GM12878 (cell line): ENCODE measurements at places on chromosomes 12 and 14.

DNA sequence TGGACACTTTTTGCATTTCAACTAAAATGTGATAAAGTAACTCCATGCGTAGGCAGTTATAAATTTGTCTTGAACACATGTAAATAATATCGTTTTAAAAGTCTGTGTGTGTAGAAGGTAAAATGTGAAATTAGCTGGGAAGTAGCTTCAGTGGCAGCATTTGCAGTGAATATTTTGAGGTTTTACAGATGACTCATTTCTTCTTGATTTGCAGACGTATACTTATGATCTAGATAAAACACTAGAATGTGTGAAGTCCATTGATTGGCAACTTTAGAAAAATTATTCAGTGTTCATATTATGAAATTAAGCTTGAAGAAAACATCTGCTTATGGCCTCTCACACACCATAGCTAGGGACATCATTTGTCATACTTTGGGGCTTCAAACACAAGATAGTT is 788.6 kb upstream of the NOVA1 start:
- no peak for DNase-seq

DNA sequence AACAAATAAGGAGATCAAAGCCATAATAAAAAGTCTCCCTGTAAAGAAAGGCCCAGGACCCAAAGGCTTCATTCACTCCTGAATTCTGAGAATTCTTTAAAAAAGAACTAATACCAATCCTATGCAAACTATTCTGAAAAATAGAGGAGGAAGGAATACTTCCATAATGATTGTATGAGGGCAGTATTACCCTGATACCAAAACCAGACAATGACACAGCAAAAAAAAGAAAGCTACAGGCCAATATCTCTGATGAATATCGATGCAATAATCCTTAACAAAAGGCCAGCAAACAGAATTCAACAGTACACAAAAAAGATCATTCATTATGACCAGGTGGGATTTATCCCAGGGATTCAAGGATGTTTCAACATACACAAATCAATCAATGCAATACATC is 457.8 kb upstream of the FBXO33 start:
- no peak for DNase-seq

DNA sequence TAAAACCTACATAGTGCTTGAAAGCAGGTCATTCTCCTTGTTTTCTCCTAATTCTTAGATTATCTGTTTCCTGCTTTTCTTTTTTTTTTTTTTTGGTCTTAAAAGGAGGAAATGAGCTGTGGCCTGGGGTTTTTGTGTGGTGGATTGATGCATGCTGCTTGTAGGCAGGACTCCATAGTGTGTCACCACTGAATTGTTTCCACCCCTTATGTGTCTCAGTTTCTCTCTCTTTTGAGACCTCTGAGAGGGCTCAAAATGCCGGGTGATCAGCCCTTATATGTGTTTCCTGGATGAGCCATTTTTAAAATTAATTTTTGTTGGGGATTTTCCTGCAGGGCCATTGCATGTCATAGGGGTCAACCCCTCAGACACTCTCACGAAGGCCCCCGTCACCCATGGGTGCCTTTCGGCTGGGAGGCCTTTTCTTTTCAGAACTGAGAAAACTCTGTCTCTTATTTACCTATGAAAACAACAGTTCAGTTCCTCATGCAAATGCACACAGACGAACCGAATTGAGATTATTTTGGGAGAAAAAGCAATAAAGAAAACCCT is 32.0 kb upstream of the LRRK2 start:
- peak; percentile 86 for DNase-seq

DNA sequence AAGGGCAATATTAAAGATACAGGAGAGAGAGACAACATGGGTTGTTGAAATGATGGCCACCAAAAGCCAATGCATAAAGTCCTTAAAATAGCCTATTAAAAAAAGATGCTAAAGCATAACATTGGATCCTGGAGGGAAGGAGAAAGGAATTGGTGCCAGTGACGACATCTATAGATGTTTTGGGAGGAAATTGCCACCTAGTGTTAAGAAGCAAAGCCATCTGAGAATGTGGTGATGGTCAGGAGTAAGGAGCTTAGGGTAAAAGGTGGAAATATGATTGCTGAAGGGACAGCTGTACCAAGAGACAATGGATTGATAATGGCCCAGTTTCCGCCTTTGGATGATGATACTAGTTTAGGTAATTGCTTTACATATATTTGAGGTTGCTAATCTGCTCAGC is 85.1 kb downstream of the TMEM30B start:
- DNase-seq = no peak

GRCh38 chr12:129532707-129533499 is 370.9 kb downstream of the TMEM132D start:
- no peak for DNase-seq

DNA sequence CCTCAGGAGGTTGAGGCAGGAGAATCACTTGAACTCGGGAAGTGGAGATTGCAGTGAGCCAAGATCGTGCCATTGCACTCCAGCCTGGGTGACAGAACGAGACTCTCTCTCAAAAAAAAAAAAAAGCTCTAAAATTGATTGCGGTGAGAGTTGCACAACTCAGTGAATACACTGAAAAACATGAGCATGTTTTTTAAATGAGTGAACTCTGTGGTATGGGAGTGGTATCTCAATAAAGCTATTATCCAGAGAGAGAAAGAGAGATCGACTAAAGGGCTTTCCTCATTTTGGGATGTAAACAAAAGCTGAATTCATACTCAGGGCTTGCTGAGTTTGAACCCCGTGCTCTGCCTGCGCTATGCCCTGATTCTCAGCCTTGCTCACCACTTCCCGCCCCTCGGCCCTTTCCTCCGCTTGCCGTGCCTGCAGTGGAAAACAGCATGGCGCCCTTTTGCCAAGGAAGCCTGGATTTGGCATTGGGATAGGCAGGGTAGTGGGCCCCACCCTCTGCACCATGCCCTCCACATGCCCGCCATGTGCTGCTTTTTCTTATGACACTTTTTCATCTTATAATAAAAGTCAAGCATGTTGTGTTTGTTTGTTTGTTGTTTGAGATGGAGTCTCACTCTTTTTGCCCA is 102.5 kb downstream of the LGMN start:
- no peak for DNase-seq

DNA sequence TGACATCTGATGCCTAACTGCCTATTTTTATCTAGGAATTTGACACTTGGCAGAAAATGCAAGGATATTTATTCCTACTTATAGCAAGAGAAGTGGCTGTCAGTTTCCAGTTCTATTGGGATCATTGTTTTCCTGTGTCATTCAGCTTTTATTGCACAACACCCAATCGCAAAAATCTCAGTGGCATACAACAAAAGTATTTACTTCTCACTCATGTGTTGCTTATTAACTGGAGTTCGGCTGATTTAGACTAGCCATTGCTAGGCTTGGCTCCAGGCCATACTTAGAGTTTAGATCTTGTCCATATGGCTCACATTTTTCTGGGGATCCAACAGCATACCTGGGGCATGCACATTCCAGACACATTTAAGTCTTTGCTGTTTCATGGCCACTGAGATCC is 218.6 kb upstream of the SYT1 start:
- no peak for DNase-seq

DNA sequence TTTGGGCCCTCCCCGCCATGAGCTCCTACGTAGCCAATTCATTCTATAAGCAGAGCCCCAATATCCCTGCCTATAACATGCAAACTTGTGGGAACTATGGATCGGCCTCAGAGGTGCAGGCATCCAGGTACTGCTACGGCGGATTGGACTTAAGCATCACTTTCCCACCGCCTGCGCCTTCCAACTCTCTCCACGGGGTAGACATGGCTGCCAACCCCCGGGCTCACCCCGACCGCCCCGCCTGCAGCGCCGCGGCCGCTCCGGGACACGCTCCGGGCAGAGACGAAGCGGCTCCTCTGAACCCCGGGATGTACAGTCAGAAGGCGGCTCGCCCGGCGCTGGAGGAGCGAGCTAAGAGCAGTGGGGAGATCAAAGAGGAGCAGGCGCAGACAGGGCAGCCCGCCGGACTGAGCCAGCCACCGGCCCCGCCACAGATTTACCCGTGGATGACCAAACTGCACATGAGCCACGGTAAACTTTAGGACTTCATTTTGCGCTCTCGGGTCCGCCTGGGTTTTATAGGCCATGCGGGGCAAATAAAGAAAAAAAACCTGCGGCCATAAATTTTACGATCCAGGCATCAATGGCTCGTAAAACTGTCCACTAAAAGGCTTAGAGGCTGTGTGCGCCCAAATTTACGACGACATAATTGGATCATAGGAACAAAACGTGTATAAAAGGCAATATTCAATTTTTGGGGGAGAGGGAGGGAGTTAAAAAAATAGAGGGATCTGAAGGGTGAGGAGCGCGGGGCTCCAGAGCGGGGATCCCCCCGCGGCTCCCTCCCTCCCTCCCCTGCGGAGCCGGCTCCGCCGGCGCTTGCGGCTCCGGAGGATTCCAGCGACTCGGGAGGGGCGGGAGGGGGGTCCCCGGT is 493 bp downstream of the HOXC5 start:
- no peak for DNase-seq

- no peak for DNase-seq
Observed at GRCh38 chr12:109253913-109254544, 55.1 kb downstream of the FOXN4 start.

DNA sequence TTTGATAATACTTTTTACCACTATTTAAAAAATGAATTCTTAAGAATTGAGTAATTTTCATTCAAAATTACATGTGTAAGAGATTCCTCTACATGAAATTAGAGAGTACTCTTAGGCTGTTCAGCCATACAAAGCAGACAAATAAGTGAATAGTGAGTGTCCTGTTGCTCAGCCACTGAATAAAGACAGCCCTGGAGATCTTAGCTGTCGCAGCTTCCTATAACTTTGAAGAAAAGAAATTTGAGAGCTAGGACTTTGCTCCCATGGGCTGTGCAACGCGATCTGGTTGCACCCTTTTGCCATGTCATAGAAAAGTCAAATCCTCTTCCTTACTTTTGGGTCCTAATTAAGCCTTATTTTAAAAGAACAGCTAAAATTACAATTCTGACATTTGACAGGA is 40.9 kb upstream of the LRIG3 start:
- no peak for DNase-seq

DNA sequence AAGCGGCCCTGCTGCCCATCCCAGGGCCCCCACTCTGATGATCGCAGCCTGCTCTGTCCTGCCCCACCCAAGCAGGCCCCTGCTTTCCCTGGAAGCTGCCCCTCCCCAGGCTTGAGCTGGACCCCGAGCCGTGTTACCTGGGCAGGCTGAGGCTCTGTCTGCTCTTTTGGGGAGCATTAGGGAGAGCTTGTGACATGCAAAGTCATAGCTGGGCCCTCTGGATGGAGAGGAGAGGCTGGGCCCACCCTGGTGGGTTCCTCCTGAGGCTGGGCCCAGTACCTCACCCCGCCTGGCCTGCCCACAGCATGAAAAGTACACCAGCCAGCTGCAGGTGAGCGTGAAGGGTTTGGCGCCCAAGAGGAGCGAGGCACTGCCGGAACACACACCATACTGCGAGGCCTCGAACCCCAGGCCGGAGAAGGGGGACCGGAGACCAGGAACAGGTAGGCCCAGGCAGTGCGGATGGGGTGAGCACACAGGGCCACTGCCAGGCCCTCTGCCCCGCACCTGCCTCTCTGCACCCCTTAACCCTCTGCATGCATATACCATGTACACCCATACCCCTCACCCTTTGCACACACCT is 15.0 kb downstream of the CEP170B start:
- DNase-seq = no peak

DNA sequence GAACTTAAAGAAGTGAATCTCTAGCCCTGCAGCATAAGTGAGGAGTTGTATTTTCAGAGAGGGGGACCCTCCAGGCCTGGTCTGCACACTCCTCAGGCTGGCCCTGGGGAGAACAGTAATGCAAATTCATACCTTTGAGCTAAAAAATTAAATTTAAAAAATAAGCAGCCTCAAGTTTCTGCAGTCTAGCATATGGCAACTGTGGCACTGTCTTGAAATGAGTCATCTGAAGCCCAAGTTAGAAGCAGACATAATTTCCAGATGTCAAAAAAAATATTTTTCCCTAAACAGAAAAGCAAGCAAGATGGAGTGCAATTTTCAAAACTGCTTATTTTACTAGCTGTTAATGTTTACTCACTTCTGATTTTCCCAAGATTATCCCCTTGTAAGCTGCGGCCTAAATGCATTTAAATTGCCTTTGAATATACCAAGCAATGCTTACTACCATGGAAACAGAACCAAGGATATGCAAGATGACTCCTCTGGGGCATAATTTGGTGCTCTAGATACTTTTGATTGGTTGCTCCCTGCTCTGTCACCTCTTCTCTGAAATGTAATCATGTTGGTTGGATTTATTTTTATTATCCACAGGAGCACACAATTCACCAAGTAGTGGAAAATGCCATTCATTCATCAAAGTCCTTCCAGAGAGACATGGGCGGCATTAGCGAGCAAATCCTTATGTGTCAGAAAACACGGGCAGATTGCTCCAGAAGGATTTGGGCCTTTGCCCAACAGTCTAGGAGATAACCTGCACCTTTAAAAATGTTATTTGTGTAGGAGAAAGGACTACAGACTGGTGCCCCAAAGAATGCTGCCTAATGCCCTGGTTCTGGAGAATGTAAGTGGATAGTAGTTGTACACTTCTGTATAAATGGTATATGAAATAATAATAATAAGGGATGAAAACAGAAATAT is 25.0 kb upstream of the DHRS7 start:
- no peak for DNase-seq
